ENCODE measurements at places on chromosomes 4 and X.

DNA sequence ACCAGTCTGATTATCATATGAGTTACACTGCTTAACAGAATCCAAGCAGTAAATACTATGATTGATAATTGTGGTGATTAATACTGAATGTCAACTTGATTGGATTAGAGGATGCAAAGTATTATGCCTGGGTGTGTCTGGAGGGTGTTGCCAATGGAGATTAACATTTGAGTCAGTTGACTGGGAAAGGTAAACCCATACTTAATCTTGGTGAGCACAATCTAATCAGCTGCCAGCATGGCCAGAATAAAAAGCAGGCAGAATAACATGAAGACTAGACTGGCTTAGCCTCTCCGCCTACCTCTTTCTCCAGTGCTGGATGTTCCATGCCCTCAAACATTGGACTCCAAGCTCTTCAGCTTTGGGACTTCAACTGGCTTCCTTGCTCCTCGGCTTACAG, 961.3 kb downstream of the ADGRL3 start:
- DNase-seq, result no peak

- DNase-seq, result no peak
These were observed 8.7 kb downstream of the CLRN2 start for GRCh38 chr4:17523662-17524061.

GRCh38 chr4:10011277-10011676, 10.0 kb downstream of the SLC2A9 start:
- DNase-seq, result no peak

DNA sequence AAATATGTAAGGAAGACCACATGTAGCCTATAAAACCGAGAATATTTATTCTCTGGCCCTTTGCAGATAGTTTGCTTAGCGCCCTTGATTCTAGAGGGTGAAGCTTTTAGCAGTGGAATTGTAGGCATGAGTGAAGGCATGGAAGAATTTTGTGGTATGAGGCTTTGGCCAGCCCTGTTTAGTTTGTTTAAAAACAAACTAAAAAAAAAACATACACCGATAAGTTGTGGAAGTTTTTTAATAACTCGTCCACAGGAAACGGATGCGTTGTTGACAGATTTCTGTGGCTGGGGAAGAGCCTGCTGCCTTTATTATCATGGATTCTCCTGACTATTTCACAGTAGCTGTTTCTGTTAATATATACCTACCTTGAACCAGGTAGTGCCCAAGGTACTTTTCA, 194.7 kb upstream of the LNX1 start:
- DNase-seq, result no peak

- DNase-seq, result peak; percentile 75
These were observed at the start of the genes HMGN5 and SH3BGRL for GRCh38 chrX:81201671-81202455. Gene HMGN5, minus strand, starts transcription at chrX:81201913. Its CDS starts 80,364 bp downstream, at chrX:81121549. Gene SH3BGRL, plus strand, starts transcription at chrX:81202102. Its CDS starts 99 bp downstream, at chrX:81202201.

GRCh38 chr4:22764183-22764582, 71.4 kb downstream of the GBA3 start:
- no peak for DNase-seq

DNA sequence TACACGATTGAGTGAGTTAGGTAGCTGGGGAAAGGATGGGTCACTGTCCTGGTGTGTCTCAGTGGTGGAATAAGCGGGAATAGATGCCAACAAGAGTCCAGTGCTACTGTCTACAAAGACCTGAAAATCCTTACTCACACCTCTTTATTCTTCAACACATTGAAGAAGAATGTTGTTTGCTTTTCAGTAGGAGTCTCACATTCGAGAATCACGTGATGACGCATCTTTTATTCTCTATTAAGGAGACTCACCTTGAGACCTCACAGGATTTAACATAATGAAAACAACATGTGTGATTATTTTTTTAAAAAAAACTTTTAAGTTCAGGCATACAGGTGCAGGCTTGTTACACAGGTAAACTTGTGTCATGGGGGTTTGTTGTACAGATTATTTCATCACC, 75.2 kb downstream of the CD38 start:
- DNase-seq, result no peak

DNA sequence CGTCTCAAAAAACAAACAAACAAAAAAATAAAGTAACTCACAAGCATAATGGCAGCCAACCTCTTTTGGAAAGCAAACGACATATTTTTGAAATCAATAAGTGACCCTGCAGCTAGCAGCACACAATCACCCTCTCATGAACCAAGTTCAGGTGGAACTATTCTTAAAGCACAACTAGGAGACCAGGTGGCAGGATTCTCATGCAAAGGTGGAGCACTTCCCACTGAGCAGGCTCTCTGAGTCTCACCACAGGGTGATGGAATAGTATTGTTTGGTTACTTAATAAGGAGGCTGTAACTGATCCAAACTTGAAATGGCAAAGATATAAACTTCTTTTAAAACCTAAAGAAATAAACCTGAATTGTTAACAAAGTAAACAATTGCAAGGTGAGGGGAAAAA, 1293.1 kb downstream of the PCDH19 start:
- no peak for DNase-seq

DNA sequence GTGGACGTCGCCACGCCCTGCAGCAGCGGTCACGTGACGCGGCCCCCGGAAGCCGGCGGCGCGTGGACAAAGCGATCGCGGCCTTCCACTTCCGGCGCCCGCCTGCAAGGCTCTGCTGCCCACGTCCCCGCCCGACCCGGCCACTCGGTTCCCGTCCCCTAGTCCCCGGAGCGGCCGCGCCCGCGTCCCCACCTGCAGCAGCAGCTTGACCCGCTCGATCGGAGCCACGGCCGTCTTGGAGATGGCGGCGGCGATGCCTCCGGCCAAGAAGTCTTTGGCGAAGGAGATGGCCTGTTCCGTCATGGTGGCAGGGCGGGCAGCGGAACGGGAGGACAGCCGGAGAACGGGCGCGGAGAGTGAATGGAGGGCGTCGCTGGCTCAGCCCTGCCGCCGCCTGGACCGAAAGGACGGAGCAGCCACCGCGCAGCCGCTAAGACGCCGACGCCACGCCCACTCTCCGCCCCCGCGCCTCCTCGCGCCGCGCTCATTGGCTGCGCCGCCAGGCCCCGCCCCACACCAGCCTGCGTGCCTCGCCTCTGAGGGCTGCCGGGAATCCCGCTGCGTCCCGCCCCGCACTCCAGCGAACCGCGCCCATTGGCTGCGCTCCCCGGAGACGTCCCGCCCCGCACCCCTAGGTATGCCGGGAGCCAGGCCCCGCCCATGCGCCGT, at the start of gene SLC25A6:
Gene SLC25A6 (minus strand): TSS at position 407 of the 669 bp plus-strand sequence. CDS start 104 bp downstream, at position 303.
- DNase-seq, result peak; percentile 99

GRCh38 chr4:1711571-1712215, 426 bp downstream of the SLBP start:
- DNase-seq, result no peak

- DNase-seq, result no peak
These were observed 29.4 kb downstream of the PTTG2 start for GRCh38 chr4:37989398-37990260.

- DNase-seq, result peak; percentile 25
These were observed 5.3 kb downstream of the APOO start for GRCh38 chrX:23902419-23902818.

DNA sequence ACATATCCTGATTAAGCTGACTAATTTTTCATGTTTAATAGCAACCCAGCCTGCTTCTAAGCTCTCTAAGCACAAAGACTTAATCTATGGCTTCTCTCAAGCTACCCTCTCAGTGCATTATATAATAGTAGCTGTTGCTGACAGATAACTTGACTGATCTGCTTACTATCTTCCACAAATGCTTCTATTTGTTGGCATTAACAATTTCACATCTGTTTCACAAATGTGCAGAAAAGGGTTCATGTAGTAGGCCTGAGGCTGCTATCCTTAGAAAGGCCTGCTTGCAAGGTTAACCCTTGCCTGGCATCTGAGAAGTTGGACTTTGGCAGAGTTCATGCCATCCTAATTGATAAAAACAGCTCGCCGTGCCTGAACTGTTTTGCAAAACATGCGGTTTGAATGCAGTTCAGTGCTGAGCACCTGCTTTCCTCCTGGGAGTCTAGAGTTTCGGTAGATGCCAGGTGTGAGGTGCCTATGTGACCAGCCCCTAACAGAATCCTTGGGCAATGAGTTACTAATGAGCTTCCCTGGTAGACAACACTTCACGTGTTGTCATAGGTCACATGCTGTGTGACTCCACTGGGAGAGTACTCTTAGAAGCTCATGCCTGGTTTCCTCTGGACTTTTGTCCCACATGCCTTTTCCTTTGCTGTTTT, 68.4 kb downstream of the NSG1 start:
- DNase-seq, result no peak

DNA sequence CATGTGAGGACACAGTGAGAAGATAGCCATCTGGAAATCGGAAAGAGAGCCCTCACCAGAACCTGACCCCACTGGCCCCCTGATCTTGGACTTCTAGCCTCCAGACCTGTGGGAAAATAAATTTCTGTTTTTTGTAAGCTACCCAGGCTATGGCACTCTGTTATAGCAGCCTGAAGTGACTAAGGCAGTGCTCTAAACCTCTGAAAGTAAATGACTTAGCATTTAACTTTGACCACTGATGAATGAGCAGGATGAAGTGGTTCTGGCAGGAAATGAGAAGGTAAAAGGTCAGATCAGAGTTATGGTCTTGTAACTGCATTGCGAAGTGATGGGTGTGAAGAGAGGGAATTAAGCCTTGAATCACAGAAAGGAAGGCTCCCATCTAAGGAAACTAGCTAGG, 17.0 kb downstream of the GPAT3 start:
- DNase-seq, result no peak

- no peak for DNase-seq
These were observed 24.2 kb upstream of the RASL11B start for GRCh38 chr4:52837716-52838558.

DNA sequence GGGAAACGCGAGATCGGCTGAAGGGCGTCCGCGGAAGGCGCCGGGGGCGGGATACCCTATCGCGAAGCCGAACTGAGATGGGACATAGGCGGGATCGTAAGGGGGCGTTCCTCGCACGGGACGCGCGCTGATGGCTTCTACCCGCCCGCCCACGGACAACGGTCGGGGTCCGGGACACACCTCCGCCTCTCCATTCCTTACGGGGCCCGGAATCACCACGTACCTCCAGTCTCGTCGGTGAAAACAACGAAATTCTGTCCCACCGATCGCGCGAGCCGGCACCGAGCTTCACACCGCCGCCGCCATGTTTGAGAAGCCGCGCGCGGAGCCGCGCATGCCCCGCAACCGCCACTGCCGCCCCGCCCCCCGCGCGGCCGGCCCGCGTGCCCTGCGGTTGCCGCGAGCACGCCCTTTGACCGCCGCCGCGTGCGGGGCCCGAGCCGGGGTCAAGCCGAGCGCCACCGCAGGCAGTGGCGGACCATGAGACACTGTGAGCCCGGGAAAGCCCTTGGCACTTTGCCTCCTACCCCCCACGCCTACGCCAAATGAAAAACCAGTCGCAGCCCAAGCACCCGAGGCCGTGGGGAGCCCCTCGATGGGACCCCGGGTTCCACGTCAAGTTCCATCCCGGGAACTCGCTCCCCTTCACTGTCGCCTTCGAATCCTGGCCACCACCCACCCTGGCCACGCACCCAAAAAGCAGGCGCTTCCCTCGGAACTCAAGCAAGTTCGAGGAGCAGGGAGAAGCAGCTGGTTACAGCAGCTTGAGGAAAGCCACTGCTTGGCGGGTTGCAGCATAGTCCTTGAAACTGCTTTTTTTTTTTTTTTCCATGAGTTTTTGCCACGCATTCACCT, at the start of gene SCML2:
Gene SCML2 (minus strand): TSS at position 320 of the 855 bp plus-strand sequence. CDS start 20,617 bp downstream, outside the sequence.
- peak; percentile 84 for DNase-seq

DNA sequence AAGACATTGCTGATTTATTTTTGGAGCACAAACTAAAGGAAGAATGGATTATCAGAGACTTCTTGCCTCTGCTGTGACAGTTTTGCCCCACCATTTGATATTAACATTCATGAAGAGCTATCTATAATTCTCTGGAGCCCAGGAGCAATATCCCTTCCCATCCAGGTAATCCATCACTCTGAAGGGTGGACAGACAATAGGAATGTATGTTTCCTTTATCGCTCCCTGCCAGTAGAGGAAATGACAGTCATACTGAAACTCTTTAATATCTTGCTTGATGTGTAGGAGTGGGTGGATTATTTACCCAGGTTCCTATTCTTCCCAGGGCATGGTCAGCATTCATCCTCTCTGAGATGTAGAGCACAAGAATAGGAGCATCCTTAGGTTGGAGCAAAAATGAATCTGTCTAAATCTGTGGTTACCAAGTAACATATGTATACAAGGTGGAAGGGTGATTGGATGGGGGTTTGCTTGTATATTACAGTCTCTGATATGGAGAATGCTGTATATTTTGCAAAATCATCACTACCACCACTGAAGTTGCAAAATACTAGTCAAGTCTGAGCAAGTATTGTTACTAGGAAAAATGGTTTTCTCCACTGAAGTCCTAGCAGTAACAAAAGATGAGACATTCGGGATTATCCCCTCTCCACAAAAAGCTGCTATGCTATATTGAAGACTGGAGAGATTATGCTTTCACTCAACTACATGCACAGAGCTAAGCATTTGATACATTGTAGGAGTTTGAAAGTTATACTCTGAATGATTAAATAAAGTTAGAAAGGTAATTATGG, 151.6 kb downstream of the CBLL2 start:
- no peak for DNase-seq

GRCh38 chrX:155747520-155747919, 133.6 kb upstream of the VAMP7 start:
- DNase-seq, result no peak

DNA sequence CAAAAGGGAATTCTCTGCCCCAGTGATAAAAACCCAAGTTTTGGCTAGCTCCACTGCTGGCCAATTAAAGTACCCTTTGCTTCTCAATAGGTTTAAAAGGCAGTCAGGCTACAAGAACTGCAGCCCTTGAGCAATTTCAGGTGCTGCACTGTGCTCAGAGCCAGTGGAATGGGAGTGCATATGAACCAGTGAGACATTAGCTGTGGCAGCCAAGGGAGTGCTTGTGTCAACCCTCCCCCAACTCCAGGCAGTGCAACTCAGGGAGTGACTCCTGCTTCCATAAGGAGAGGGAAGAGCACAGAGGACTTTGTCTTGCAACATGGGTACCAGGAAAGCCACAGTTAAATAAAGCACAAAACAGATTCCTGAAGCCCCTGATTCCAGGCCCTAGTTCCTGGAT, 61.6 kb upstream of the VAMP7 start:
- no peak for DNase-seq

DNA sequence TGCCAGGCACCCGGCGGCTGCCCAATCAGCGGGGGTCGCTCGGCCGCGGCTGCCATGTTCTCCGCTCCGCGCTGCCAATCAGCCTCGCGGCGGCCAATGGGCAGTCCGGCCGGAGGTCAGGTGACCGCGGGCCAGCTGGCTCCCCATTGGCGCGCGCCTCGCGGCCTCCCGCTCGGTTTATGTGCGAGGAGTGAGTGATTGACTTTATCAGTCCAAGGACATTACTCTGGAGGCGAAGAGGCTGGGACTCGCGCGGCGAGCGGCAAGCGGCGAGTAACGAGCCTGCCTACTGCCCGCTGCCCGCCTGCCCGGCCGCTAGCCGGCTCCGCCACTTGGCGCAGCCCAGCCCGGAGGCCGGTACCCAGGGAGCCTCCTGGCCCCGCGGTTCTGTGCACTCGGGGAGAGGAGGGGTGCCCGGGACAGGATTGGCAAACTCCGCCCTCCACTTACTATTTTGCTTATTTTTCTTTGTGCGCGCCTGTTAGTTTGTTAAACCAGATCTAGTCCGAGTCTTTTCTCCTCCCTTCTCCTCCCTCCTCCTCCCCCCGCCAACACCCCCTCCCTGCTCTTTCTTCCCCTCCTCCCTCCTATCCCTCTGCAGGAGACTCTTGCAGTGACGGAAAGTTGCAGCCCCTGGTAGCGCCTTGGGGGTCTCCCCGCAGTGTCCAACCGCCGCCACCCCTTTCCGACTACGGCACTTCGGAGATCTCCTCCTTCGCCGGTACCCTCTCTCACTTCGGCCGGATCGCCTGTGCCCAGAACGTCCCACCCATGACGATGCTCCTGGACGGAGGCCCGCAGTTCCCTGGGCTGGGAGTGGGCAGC, at the start of gene ZIC3:
Gene ZIC3 (plus strand): TSS at position 207 of the 825 bp plus-strand sequence. CDS start 565 bp downstream, at position 772.
- DNase-seq, result peak; percentile 66

Measured in D341Med (cell line).